ENCODE measurements at places on chromosomes 16 and 17. TPM values are rescaled to one million over a fixed set of nuclear protein-coding genes. Genes with fewer than 3 reads are reported as not detected.
A peak's percentile ranks its signal among the peaks of the same experiment; 100 is the strongest.

Gene EMP2
- polyA plus RNA-seq = not detected

Gene RNF112
- polyA plus RNA-seq = not detected

DNA sequence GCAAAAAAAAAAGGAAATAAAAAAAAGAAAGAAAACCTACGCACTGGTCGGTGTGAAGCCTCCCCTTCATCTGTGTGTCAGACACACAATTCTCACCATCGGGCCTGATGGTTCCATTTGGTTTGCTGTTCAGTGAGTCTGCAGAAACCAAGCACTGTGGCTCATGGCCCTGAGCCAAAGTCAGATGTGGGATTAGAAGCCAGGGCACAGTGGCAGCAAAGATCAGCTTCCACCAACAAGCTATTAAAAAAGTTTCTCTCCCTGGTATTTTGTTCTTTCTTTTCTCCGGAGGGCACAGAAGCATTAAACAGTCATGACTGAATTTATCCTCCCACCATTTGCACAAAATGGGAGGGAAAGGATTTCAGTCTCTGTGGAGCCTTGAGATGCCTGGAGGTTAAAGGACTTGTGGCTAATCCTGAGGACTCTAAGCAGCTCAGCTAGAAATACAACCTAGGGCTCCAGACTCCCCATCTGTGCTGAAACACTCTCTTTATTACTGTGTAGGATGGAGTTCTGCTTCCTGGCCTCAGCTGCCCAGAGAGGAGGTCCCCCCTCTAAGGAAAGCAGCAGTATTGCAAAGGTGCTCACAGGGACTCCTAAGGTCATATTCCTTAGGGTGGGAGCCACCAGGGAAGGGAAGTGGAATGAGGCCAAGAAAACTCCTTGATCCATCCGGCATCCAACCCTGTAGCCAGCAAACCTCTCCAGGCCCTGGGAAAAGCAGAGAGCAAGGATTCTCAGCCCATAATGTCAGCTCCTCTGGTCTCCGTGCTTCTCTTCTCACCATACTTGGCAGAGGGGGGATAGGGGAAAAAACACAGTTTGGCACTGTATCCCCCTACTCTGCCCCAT lies 28.2 kb downstream of the SLC39A11 start:
- peak overlapping the region; percentile 42 for H3K27ac ChIP-seq
- no peaks in the 10 kb centered on the region for H3K27me3 ChIP-seq
- peaks cover 18% of the 10 kb centered on the region for H3K36me3 ChIP-seq
- H3K4me1 ChIP-seq = peaks cover 4% of the 10 kb centered on the region
- H3K4me3 ChIP-seq = no peak overlapping the region
- DNase-seq = no peak

GRCh38 chr16:29678691-29679267 lies at the start of gene QPRT:
TSS of gene QPRT (plus strand) at chr16:29679180. CDS start at chr16:29679198, 18 bp downstream.
- no peak within 1 kb of the TSS for H3K27ac ChIP-seq
- peaks cover 25% of the 10 kb centered on the region for H3K4me1 ChIP-seq
- no peaks in the 10 kb centered on the region for H3K36me3 ChIP-seq
- no peaks in the 10 kb centered on the region for H3K27me3 ChIP-seq

Gene KIF19
- polyA plus RNA-seq = not detected

Gene PABPN1L
- not detected for polyA plus RNA-seq

DNA sequence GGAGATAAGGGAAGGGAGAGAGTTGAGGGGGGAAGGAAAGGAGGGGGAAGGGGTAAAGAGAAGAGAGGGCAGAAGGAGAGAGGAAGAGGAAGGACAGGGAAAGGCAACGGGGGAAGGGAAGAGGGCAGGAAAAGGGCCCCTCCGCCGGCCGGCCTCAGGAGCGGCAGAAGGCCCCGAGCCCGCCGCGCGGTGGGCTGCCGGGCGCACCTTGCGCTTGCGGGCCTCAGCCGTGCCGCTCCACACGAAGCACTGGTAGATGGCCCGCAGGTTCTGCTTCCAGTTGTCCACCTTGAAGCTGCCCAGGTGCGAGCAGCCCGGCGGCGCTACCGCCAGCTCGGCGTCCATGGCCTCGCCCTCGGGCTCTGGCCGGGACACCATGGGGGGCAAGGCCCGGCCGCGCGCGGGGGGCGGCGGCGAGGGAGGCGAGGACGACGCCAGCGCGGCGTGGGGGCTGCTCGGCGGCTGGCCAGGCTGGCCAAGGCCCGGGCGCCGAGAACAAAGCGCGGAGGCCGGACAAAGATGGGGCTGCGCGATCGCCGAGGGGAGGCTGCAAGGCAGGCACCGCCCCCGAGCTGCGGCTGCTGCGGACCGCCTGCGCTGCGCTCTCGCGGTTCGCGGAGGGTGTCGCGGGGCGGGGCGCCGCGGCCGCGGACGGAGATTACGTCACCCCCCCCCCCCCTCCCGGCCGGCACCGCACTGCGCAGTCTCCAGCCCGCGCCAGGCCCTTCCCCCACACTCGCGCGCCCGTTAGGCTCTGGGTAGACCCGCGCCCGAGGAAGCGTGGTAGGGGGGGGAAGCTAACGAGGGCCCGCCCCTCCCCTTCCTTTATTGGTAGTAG lies at the start of gene USP22:
TSS of gene USP22 (minus strand) at position 554 of the 838 bp plus-strand sequence. CDS start at position 378, 176 bp downstream.
- no peaks in the 10 kb centered on the region for H3K27me3 ChIP-seq
- no peaks in the 10 kb centered on the region for H3K36me3 ChIP-seq
- no peak for DNase-seq
- H3K27ac ChIP-seq = peak within 1 kb of the TSS; percentile 92
- H3K4me3 ChIP-seq = peak within 1 kb of the TSS; percentile 87

Gene IRX6
- polyA plus RNA-seq = not detected

- no peak overlapping the region for H3K4me3 ChIP-seq
- no peaks in the 10 kb centered on the region for H3K36me3 ChIP-seq
- no peaks in the 10 kb centered on the region for H3K27me3 ChIP-seq
- no peaks in the 10 kb centered on the region for H3K4me1 ChIP-seq
- H3K27ac ChIP-seq = no peak overlapping the region
Observed at GRCh38 chr17:69822314-69822875, 252.6 kb upstream of the KCNJ16 start.

DNA sequence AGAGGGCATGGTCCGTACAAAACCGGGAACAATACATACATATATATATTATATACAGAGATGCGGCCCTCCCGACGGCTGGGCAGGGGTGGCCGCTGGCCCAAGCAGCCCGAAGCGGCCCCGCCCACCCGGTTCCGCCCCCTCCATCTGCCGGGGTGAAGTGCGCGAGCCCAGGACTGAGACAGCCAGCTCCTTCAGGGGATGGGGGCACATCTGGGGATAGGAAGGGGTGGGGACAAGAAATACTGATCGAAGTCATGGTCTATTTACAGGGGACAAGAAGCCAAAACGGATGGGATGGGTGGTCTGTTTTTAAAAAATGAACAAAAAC lies 3.8 kb upstream of the SAMD14 start:
- H3K36me3 ChIP-seq = peaks cover 21% of the 10 kb centered on the region
- DNase-seq = no peak
- peaks cover 4% of the 10 kb centered on the region for H3K27me3 ChIP-seq
- H3K4me3 ChIP-seq = no peak overlapping the region
- peaks cover 42% of the 10 kb centered on the region for H3K4me1 ChIP-seq
- H3K27ac ChIP-seq = no peak overlapping the region

- no peak overlapping the region for H3K4me3 ChIP-seq
- H3K27me3 ChIP-seq = peaks cover 53% of the 10 kb centered on the region
- no peak overlapping the region for H3K27ac ChIP-seq
- peak; percentile 46 for DNase-seq
Observed at GRCh38 chr17:5706577-5707210, 122.4 kb upstream of the NLRP1 start.

DNA sequence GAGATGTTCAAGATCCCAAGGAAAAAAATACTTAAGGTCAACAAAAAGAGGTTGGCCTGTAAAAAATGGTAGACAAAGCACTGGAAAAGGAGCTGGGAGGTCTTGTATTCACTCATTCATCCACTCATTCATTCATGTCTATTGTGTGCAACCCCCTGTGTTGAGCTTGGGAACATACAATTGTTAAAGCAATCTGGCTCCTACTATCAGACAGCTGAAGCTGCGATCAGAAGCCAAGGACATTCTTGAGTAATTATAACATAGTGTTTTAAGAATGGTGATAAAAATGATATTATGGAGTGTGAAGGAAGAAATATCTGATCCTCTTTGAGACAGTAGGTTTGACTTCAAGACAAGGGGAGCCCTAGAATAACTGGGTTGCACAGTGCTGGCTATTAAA lies 693.4 kb downstream of the TOX3 start:
- H3K27ac ChIP-seq = no peak overlapping the region
- no peak for DNase-seq
- H3K27me3 ChIP-seq = no peaks in the 10 kb centered on the region
- H3K4me3 ChIP-seq = no peak overlapping the region
- no peaks in the 10 kb centered on the region for H3K36me3 ChIP-seq

DNA sequence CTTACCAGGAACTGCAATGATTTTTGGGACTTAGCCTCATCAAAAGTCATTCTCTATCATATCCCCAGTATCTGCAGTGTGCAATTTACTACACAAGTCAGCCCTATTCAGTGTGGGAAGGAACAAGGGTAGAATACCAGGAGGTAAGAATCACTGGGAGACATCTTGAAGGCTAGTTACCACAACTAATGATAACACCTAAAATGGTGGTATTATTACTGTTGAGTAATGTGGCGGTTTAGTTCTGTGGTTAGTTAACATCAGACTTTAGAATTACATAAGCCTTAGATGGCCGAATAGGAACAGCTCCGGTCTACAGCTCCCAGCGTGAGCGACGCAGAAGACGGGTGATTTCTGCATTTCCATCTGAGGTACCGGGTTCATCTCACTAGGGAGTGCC lies 567.9 kb upstream of the CDH11 start:
- H3K27ac ChIP-seq = no peak overlapping the region
- no peaks in the 10 kb centered on the region for H3K4me1 ChIP-seq
- H3K4me3 ChIP-seq = no peak overlapping the region
- DNase-seq = no peak
- no peaks in the 10 kb centered on the region for H3K36me3 ChIP-seq

Gene PPP1R1B
- polyA plus RNA-seq = not detected

DNA sequence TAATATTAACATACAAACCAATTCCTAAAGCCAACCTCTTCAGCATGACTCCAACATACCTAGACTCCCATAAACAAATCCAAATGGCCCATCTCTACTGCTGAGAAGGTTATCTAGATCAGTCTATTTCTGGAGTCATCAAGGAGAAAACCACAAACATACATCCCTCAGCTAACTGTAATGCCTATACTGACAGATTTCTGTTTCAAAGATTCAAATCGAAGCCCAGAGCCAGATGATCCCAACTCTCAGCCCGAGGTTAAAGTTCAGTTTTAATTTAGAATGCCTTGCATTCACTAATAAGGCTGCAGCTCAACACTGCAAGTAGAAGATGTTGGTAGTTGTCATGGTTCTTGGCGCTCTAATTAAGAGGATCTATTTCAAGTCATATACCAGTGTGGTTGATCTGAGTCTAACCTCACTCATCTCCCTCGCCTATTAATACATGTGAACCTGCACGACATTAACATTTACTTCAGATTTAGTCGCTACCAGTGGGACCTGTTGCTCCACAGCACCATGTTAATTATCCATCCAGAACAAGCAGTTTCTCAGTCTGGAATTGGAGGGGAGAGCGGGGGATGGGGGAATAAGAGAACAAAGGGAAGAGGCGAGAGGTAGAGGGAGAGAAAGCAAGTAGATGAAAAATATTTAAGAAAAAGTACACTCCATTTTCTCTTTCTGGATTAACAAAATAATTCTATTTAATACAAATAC lies 15.4 kb downstream of the PHF12 start:
- peak overlapping the region; percentile 19 for H3K27ac ChIP-seq
- peaks cover 42% of the 10 kb centered on the region for H3K4me1 ChIP-seq
- no peaks in the 10 kb centered on the region for H3K36me3 ChIP-seq

GRCh38 chr16:22265351-22265750 lies 31.9 kb upstream of the POLR3E start:
- no peak for DNase-seq
- H3K36me3 ChIP-seq = peaks cover 10% of the 10 kb centered on the region

Gene ACSM2B
- not detected for polyA plus RNA-seq

Gene FBXO39
- not detected for polyA plus RNA-seq

Gene SKAP1
- polyA plus RNA-seq = 154 TPM
